ENCODE measurements at places on chromosomes 4 and X. TPM values are rescaled to one million over a fixed set of nuclear protein-coding genes. Genes with fewer than 3 reads are reported as not detected.

DNA sequence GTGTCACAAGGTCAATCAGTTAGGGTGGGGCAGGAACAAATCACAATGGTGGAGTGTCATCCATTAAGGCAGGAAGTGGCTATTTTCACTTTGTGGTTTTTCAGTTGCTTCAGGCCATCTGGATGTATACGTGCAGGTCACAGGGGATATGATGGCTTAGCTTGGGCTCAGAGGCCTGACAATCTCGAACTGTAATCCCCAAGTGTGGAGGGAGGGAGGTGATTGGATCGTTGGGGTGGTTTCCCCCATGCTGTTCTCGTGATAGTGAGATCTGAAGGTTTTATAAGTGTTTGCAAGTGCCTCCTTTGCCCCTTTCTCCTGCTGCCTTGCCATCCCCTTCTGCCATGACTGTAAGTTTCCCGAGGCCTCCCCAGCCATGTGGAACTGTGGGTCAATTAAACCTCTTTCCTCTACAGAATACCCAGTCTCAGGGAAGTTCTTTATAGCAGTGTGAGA, 36.7 kb upstream of the STS start:
- no peak for DNase-seq
- H3K4me3 ChIP-seq: no peak overlapping the region
- H3K4me1 ChIP-seq: no peaks in the 10 kb centered on the region
- no peaks in the 10 kb centered on the region for H3K36me3 ChIP-seq

DNA sequence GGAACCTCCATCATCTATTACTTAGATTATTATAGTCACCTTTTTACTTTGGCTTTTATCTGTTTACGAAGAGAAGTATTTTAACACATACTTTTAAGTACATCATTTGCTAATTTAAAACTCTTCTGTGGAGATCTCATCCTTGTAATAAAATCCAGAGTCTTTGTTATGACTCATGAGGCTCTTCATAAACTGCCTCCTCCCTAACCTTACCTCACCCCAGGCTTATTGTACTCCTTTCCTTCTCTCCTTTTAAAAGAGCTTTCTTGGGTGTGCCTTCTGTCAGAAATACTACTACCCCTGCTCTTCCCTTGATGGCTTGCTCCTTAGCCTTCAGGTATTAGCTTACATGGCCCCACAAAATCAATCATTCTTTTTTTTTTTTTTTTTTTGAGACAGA, 6.6 kb downstream of the ARL9 start:
- no peak overlapping the region for H3K27ac ChIP-seq
- H3K4me3 ChIP-seq: no peak overlapping the region
- no peaks in the 10 kb centered on the region for H3K4me1 ChIP-seq
- no peaks in the 10 kb centered on the region for H3K27me3 ChIP-seq

- DNase-seq: no peak
- H3K27ac ChIP-seq: no peak overlapping the region
- H3K4me3 ChIP-seq: no peak overlapping the region
- H3K27me3 ChIP-seq: no peaks in the 10 kb centered on the region
- no peaks in the 10 kb centered on the region for H3K36me3 ChIP-seq
These were observed 31.3 kb upstream of the GNRHR start for GRCh38 chr4:67785528-67785927.

- DNase-seq: no peak
- H3K4me3 ChIP-seq: no peak overlapping the region
- H3K27me3 ChIP-seq: no peaks in the 10 kb centered on the region
- no peaks in the 10 kb centered on the region for H3K4me1 ChIP-seq
- H3K27ac ChIP-seq: no peak overlapping the region
- no peaks in the 10 kb centered on the region for H3K36me3 ChIP-seq
These were observed 200.5 kb downstream of the PABPC4L start for GRCh38 chr4:134001057-134001456.

- no peak overlapping the region for H3K27ac ChIP-seq
- no peaks in the 10 kb centered on the region for H3K27me3 ChIP-seq
- DNase-seq: no peak
- H3K4me3 ChIP-seq: no peak overlapping the region
- H3K36me3 ChIP-seq: no peaks in the 10 kb centered on the region
These were observed 2.5 kb downstream of the AADAT start for GRCh38 chr4:170087163-170087700.

DNA sequence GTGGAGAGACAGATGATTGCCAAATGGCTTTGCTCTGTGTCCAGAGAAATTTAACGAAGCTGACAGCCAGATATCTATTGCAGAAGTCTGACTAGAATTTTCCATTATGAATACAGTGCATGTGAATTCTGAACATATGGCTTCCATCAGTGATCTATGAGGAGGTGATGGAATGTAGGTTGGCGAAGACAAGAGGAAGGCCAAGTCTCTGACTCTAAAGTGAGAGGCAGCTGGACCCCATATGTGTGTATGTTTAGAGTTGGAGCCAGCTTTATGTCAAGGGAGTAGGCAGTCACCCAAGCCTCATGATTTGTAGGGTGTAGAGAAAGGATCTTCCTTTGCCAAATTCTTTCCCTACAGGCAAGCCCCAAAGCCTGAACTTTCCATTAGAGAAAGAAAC, 76.2 kb upstream of the TEX13D start:
- H3K36me3 ChIP-seq: no peaks in the 10 kb centered on the region
- no peaks in the 10 kb centered on the region for H3K27me3 ChIP-seq
- no peak for DNase-seq
- no peak overlapping the region for H3K4me3 ChIP-seq
- no peaks in the 10 kb centered on the region for H3K4me1 ChIP-seq
- no peak overlapping the region for H3K27ac ChIP-seq

DNA sequence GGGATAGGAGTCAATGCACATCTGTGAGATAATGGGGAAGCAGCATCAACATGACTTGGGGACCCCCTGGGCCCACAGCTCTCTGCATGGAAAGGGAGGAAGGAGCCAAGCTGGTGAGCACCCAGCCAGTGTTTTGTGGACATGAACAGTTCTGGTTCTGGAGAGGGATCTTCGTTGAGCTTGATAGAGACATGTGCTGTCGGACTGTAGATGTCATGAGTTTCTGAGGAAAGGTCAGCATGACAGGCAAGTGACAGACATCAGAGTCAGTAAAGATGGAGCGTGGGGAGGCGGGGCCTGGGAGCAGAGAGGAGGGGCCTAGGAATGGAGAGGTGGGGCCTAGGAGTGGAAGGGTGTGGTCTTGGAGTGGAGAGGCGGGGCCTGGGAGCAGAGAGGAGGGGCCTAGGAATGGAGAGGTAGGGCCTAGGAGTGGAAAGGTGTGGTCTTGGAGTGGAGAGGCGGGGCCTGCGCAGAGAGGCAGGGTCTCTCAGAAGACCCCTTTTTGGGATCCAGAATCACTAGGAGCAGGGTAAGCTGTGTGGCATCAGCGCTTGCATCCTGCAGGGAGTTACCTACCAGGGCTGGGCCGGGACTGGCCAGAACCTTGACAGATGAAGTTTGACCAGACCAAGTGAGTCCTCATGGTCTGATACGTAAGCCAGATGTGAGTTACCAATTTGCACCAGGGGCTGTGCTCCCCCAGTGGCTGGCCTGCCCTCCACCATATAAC, 33.7 kb downstream of the PIGG start:
- H3K27ac ChIP-seq: no peak overlapping the region
- no peak for DNase-seq
- peaks cover 4% of the 10 kb centered on the region for H3K36me3 ChIP-seq
- no peaks in the 10 kb centered on the region for H3K4me1 ChIP-seq
- H3K27me3 ChIP-seq: no peaks in the 10 kb centered on the region
- H3K4me3 ChIP-seq: no peak overlapping the region

- no peak for DNase-seq
- H3K27me3 ChIP-seq: no peaks in the 10 kb centered on the region
- H3K27ac ChIP-seq: no peak overlapping the region
- no peaks in the 10 kb centered on the region for H3K4me1 ChIP-seq
- no peak overlapping the region for H3K4me3 ChIP-seq
- H3K36me3 ChIP-seq: no peaks in the 10 kb centered on the region
These were observed 6.0 kb downstream of the P2RY4 start for GRCh38 chrX:70254063-70254400.

DNA sequence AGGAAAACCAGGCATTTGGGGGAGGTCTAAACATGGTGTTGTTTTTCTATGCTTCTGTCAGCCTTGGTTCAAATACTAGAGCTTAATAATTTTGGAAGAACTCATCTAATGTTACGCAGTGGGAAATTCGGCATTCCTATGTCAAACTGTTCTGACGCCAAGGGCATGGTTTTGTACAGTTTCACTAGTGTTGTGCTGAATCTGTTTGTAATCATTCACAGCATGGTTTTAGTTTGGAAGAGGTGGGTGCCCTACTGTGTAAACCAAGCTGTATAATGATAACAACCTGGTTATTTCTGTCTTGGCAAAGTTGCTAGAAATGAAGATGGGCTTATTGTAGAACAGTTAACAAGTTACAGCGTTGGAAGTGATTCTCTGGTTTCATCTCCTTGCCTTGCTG, 5.2 kb downstream of the DDX3X start:
- no peak for DNase-seq
- H3K4me1 ChIP-seq: peaks cover 41% of the 10 kb centered on the region
- H3K27me3 ChIP-seq: no peaks in the 10 kb centered on the region
- no peak overlapping the region for H3K27ac ChIP-seq
- H3K36me3 ChIP-seq: peaks cover 39% of the 10 kb centered on the region

GRCh38 chrX:1443496-1444075, 9.1 kb downstream of the ASMTL start:
- no peaks in the 10 kb centered on the region for H3K27me3 ChIP-seq
- DNase-seq: no peak
- H3K4me1 ChIP-seq: no peaks in the 10 kb centered on the region
- H3K4me3 ChIP-seq: no peak overlapping the region

DNA sequence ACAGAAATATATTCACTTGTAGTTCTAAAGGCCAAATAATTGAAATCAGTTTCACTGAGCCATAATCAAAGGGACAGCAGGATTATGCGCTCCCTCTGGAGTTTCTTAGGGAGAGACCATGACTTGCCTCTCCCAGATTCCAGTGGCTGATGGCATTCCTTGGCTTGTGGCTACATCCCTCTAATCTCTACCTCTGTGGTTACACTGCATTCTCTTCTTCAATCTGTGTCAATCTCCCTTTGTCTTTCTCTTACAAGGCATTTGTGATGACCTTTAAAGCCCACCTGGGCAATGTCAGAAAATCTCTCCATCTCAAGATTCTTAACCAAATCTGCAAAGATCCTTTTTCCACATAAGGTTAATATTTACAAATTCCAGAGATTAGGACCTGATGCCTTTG, 260.2 kb downstream of the UNC5C start:
- H3K27me3 ChIP-seq: no peaks in the 10 kb centered on the region
- H3K4me1 ChIP-seq: peaks cover 4% of the 10 kb centered on the region
- H3K27ac ChIP-seq: peak overlapping the region; percentile 35
- no peaks in the 10 kb centered on the region for H3K36me3 ChIP-seq
- H3K4me3 ChIP-seq: no peak overlapping the region

DNA sequence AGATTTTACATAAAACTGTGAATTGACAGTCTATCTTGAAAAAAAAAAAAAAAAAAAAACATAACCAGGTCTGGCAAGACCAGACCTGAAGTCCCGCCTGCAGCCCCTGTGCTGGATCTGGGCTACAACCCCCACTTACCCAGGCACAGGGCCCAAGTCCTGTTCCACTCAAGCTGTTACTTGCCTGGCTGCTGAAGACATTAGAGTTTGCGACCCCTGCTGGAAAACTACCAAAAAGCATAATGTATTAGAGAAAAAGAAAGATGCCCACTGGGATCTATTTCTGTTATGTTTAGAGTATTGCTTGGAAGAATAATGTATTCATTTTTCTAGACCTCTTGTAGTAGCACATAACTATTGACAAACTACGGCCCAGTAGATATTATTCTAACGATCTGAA, 4.7 kb downstream of the HS3ST1 start:
- peaks cover 10% of the 10 kb centered on the region for H3K27me3 ChIP-seq

GRCh38 chr4:134202166-134202956, 772 bp upstream of the PABPC4L start:
- no peak overlapping the region for H3K4me3 ChIP-seq
- H3K4me1 ChIP-seq: no peaks in the 10 kb centered on the region
- no peaks in the 10 kb centered on the region for H3K27me3 ChIP-seq
- H3K36me3 ChIP-seq: no peaks in the 10 kb centered on the region
- no peak for DNase-seq

DNA sequence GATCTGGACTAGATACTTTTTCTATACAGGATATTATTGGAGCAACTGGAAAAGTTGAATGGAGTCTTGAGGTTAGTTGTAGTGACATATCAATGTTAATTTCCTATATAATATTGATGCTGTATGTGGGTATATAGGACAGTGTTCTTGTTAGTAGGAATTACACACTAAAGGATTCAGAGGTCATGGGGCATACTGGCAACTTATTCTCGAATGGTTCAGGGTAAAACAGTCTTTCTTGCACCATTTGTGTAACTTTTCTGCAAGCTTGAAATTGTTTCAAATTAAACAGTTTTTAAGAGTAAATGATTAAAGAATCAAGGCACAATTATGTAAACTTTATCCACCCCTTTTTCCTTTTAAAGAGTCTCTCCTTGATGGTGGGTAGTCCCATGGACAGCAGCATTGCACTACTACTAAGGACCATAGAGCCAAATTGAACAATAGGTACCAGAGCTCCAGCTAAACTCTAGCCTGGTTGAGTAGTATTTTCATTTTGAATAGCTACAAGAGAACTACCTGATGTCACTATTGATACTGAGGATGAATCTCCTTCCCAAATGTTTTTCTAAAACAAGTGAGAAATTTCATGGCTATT, 70.1 kb downstream of the DMP1 start:
- no peak overlapping the region for H3K27ac ChIP-seq
- H3K27me3 ChIP-seq: no peaks in the 10 kb centered on the region
- no peak overlapping the region for H3K4me3 ChIP-seq
- H3K36me3 ChIP-seq: no peaks in the 10 kb centered on the region
- no peak for DNase-seq

DNA sequence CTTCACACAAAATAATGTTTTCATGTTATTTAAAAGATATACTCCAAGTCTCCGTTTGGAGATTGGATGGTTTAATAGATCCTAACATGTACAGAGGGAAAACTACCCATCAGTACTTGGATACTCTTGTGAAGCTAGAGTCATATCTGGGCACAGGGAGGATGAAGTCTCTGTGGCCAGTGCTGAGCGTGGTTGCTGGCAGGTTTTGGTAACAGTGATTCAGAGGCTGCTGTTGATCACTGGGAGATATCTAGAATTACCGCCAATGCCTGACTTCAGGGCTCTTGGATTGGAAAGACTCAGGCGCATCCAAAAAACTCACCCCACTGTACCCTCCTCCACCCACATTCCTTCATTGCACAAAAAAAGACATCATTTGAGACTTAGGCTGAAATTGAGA, 107.2 kb upstream of the PGRMC2 start:
- no peak for DNase-seq
- no peaks in the 10 kb centered on the region for H3K4me1 ChIP-seq
- no peak overlapping the region for H3K4me3 ChIP-seq

The SOX3 gene
- total RNA-seq: not detected

The AMTN gene
- total RNA-seq: not detected

The C4orf51 gene
- not detected for total RNA-seq

The DAPP1 gene
- total RNA-seq: 18.8 TPM

The NUDT10 gene
- 0.92 TPM for total RNA-seq

The IL2RG gene
- total RNA-seq: 312 TPM

The DOK7 gene
- not detected for total RNA-seq

The PF4V1 gene
- not detected for total RNA-seq

The VCX gene
- total RNA-seq: not detected

The STARD8 gene
- total RNA-seq: 0.24 TPM

The SRPX2 gene
- not detected for total RNA-seq

The NWD2 gene
- total RNA-seq: not detected

The ETNPPL gene
- not detected for total RNA-seq

The AR gene
- total RNA-seq: not detected

The FGF2 gene
- total RNA-seq: 1.5 TPM

Measured in CD8-positive, alpha-beta memory T cell (primary cell).